ENCODE measurements at places on chromosomes 4 and X.

GRCh38 chr4:41787931-41788330 is 39.4 kb upstream of the PHOX2B start:
- no peak for DNase-seq

GRCh38 chrX:47239898-47240545 is 7.2 kb downstream of the USP11 start:
- DNase-seq, result no peak

- DNase-seq, result no peak
Observed at GRCh38 chr4:119281393-119281792, 40.5 kb downstream of the FABP2 start.

DNA sequence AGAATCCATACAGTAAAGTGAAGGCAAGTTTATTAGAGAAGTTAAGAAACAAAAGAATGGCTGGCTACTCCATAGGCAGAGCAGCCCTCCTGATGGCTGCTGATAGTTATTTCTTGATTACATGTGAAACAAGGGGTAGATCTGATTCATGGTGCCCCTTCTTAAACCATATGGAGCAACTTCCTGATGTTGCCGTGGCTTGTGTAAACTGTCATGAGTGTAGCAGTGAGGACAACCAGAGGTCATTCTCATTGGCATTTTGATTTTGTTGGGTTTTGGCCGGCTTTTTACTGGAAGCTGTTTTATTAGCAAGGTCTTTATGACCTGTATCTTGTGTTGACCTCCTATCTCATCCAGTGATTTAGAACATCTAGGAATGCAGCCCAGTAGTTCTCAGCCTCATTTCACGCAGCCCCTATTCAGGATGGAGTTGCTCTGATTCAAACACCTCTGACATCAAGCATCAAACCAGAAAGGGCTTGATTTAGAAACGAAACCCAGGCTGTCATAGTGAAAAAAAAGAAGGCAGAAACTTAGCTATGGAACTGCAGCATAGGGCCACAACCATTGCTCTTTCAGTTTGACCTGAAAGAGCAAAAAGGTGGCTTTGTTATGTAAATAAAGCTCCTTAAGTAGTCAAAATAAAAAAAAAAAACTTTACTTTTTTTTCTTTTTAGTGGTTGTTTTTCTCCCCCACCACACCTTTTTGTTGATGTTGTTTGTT is 37.8 kb downstream of the SPCS3 start:
- DNase-seq, result no peak

- no peak for DNase-seq
Observed at GRCh38 chr4:116118221-116118620, 967.2 kb downstream of the TRAM1L1 start.

- DNase-seq, result no peak
Observed at GRCh38 chr4:68732653-68733466, 62.4 kb upstream of the UGT2B15 start.

DNA sequence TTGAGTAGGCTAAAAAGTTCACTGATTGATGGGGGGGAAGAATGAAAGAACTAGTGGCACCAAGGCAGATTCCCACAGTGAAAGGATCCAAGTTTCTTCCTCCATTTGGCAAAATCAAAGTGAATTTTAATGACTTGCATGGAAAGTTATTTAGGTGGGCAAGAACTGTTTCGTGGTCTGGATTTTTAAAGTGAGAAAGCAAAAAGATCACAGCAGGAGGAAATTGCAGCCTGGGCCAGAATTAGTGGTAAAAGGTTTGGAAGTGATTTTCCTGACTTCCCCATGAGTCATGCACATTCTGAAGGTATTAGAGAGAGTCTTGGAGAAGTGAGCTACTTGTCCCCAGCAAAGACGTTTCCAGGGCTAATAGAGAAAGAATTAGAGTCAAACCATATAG is 207.8 kb downstream of the ANTXR2 start:
- no peak for DNase-seq

- DNase-seq, result no peak
Observed at GRCh38 chr4:78781924-78782323, 5.8 kb downstream of the BMP2K start.

DNA sequence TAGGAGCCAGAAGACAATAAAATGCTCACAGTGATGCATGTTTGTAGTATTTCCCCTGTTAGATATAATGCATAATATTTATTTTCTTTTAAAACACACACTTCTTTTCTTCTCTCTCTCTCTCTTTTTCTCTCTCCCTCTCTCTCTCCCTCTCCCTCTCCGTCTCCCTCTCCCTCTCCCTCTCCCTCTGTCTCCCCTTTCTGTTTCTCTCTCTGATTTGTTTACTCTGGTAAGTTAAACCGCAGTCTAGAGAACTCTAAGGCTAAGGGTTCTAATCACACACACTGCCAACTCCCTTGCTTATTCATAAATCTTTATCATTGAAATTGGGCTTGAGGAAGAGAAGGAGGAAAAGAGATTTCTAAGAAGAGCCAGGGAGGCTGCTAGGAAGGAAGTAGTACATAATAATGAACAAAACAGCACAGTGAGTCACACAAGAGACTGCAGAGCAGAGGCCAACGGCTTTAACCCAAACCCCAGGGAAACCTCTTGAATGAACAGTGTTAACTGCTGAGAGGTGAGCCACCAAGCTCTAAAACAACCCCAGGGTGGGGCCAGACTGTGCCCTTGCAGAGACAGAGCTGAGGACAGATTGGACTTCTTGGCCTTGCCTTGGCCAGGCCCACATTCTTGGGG is 9.1 kb upstream of the PHOX2B start:
- no peak for DNase-seq

DNA sequence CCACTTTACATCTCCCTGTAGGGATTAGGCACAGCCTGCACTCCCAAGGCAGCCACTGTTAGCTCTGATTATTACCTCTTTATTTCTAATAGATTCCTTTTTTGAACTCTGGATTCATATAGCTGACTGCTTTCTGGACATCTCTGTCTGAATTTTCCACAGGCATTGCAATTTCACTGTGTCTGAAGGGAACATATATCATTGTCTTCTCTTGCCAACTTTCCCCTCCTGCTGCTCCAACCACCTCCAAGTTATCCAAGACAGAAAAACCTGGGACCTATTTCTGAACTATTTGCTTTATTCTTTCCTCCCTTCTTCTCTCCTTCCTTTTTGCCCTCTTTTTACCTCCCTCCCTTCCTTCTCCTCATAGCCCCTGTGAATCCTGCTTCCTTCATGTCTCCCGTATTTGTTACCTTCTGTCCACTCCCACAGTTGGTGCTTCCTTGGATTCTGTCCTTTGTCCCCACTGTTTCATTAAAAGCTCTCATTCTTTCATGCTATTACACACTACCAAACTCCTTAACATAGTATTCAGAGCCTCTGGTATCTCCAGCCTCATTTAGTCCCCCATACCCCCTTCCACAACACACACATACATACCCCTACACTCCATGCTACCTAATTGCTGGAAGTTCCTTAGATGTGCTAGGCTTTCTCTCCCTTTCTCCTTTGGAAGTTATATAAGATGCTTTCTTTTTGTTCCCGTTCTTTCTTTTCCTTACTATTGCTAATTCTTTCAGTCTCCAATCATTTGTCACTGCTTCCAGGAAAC is 34.7 kb downstream of the FGF2 start:
- DNase-seq, result no peak

GRCh38 chr4:12421364-12421763 is 992.7 kb upstream of the HS3ST1 start:
- DNase-seq, result no peak

GRCh38 chr4:37991623-37992410 is 31.6 kb downstream of the PTTG2 start:
- DNase-seq, result no peak

GRCh38 chr4:185335579-185335978 is 60.1 kb downstream of the LRP2BP start:
- no peak for DNase-seq

- no peak for DNase-seq
Observed at GRCh38 chr4:153413842-153414241, 52.3 kb upstream of the TMEM131L start.

DNA sequence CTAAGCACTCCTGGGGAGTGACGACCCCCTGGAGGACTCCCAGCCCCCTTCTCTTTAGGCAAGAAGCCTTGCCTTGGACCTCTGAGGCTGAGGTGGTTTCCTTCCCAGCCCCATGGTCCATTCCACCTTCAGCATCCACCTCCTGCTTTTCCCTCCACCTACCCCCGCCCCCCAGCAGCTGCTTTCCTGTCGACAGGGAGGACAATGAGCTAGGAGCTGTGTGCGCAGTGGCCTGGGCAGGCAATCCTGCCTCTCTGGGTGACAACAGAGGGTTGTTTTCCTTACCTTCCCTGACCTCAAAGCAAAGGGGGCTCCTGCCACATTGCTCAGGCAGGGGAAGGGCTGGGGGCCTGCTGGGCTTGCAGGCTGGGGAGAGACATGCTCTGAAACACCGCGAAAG is 123.5 kb downstream of the BCOR start:
- DNase-seq, result no peak

DNA sequence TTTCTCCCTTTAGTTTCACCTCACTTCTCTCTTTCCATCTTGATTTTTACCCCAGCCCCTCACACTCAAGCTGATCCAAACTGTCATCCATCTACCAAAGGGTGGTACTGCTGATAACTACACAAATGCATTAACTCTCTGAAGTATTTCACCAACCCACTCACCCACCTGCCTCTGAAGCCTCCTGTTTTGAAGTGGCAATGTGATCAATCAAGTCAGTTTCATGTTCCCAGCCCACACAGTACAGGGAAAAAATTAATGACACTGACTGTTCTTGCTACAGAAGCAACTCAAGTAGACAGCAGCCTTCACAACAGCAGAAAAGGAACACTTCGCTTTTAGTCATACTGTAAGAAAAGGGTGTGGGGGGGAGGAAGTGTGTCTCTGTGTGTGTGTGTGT is 183.0 kb upstream of the NOCT start:
- DNase-seq, result no peak

DNA sequence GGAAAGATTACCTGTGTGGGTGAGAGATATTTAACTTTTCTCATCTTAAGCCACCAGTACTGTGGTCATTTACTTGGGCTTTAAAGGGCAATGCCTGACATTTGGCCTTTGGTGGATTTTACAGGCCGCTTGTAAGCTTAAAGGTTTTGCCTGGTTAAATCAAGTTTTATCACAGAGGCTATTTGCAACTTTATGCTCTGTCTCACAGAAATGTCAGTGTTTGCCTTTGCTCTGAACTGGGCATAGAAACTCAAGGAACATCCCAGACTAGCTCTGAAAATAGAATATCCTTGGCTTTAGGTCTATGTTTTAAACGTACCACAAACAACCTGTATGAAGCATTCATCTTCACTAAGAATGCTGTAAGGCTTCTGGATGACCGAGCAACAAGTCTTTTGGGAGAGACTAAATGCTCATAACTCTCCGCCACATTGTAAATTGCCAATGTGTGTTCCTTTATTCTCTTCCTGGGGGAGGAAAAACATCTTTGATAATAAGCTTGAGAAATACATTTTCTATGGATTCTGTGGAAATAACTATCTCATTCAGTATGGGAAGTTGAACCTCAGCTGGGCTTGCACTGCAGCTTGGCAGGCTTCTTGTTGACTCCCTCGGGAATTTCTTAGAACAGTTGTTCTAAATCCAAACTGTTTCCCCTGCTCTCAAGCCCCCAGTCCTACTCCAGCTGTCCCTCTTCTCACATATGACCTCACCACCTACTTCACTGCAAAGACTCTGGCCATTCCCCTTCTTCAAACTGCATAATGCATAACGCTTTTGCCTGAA is 105.8 kb upstream of the WDR44 start:
- DNase-seq, result no peak

- no peak for DNase-seq
Observed at GRCh38 chr4:76626686-76627465, 191.8 kb downstream of the SHROOM3 start.

GRCh38 chr4:185254434-185254833 is 45.0 kb downstream of the SNX25 start:
- DNase-seq, result peak; percentile 45

DNA sequence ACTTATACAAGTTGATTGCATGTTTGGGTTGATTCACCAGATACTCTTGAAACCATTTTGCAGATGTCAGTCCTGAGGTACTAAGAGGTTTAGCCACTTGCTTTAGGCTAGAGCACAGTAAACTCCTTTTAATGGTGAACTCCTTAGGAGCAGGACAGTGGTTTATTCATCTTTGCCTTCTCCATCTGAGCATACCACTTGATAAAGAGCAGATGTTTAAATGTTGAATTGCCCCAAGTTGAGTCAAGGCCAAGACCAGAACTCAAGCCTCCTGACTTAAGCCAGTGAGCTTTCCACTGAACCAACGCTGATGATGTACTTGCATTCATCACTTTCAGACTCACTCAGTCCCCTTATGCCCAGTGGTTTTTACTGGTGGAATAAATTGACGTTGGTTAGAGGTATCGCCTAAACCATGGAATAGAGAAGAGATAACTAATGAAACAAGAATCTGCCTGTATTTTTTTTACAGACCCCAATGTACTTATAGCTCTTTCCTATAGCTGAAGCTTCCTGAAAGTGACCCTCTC is 7.5 kb downstream of the DAPP1 start:
- DNase-seq, result no peak

DNA sequence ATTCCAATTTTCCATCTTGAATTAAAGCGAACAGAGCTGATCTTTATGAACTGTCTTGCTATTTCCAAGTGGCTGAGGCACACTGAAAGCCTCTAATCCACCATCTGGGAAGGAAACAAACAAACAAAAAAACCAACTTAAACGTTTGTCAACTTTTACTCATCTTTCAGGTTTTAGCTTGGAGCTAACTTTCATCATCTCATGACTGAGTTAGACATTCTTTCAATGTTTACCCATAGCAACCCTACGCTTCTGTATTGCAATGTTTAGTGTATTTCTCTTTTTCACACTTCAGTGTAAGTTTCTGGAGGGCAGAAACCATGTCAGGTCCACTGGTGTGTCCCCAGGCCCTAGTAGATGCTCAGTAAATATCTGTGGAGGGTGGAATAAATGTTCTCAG is 343.8 kb downstream of the GBA3 start:
- no peak for DNase-seq

DNA sequence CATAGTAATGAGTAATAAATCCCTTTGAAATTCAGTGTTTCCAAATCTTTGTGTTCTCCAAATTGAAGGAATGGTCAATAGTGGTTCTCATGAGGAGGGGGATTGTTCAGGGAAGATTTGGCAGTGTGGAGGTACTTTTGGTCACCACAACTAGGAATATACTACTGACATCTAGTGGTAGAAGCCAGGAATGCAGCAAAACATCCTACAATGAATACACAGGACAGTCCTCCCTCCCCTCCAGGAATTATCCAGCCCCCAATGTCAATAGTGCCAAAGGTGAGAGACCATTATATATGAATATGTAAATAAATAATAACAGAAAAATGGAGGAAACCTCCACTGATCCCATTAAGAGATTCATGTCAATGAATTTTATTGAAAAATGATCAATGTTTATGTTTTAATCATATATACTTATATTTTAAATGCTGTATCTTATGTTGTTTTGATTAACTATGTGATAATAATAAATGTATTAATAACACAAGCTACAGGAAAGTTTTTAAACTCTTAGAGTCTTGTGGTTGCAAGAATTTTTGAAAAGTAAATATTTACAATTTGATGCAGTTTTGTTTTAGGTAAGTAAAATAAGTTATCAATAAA is 14.4 kb upstream of the FAM9A start:
- no peak for DNase-seq

GRCh38 chrX:68488657-68489056 is 10.2 kb upstream of the YIPF6 start:
- DNase-seq, result no peak

GRCh38 chrX:134181275-134181660 is 55.7 kb upstream of the CCDC160 start:
- DNase-seq, result no peak

GRCh38 chr4:151555151-151555945 is 146.4 kb downstream of the FHIP1A start:
- DNase-seq, result no peak

- DNase-seq, result no peak
Observed at GRCh38 chr4:176840166-176840565, 47.4 kb upstream of the VEGFC start.

GRCh38 chr4:122901247-122902010 is 21.0 kb downstream of the NUDT6 start:
- no peak for DNase-seq
